ENCODE measurements at places on chromosomes 4 and X.

DNA sequence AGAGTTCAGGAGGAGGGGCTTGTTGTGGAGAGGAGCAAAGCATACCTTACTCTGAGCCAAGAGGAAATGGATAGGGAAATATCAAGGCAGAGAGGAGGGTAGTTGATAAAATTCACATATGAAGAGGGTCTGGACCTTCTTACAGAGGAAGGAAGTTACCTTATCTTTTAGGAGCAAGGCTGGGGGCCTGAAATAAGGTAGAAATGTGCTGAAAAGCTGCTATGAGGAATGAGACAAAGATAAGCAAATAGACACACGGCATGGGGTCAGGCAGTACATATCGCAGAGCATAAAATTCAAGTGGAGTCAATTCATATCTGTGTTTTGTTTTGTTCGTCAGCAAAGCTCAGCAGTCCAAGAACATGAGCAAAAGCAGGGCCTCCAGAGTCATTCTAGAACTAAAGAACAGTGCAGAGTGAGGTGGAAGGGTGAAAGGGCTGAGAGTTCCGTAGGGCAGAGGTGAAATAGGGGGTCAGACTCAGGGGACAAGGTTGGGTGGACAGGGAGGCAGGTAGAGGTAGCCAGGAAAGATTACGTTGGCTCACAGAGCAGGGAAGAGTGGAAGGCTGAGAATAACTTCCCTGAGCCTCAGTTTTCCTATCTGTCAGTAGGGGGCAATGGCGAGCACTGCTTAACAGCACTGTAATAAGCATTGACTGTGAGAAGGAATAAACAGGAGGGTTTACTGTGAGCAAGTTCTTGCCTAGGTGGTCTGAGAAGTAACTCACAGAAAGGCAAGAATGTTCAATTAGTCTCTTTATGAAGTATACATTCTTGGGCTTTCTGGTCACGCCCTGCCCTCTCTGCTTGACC is 9.2 kb downstream of the VSIG4 start:
- DNase-seq = no peak

- DNase-seq = no peak
Measured at GRCh38 chr4:108272561-108272960, 103.8 kb upstream of the LEF1 start.

DNA sequence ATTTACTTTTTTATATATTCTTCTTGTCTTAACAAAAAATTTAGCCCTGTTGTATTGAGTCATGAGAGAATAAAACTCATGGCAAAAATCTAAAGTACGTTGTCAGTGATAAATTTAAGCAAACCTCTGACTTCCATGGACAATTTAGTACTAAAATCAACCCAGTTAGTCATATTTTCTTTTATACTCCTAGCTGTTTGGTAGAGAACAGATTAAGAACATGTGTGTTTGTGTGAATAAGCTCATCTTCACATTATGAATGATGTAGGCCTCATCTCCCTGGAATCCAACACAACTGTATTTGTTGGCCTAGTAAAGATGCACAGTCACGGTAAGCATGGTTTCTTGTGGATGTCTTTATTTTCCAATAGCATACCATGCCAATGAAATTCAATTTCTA is 40.8 kb upstream of the FAM47B start:
- no peak for DNase-seq

DNA sequence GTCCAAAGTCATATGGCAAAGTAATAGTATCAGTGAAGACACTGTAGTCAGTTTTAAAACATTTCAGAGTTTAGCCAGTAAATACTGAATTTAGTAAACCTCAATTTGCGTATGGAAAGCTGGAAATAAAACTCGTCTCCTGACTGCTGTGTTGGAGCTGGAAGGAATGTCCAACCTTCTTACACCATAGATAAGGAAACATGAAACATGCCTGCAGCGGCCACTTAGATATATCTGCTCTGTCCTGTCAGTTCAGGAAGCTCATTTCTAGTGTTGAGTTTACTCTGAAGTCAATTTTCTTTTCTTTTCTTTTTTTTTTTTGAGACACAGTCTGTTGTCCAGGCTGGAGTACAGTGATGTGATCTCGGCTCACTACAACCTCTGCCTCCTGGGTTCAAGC is 21.2 kb downstream of the ARHGAP10 start:
- DNase-seq = no peak

DNA sequence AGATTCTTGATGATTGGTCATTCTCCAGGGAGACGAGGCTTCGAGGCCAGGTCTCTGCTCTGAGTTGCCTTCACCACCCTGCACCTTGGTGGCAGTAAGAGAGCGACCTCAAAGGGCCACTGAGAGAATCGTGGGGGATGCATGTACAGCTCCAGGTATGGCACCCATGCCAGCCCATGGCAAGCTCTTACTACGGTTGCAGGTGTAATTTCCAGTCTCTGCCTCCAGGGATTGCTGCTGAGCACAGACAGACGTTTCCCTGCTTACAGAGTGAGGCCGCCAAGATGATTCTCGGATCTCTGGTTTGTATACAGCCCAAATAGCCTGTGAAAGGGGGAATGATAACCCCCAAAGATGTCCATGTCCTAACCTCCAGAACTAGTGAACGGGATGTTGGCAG is 16.3 kb upstream of the DRD5 start:
- DNase-seq = no peak

DNA sequence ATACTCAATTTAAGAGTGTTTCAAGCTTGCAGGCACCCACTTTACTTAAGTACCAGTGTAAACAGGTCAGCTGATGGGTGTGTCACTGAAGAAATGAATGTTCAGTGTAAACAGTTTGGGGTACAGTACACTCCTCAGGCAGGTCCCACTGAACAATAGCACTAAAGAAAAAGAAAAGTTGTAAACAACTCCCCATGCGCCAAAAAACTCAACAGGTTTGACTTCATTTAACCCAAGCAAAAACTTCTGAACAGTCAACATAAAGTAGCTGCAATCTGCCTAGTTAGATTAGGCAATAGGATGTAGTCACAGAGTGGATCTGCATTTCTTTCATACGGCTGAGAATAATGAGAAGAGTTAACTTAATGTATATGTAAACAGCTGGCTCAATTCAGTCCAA is 93.2 kb downstream of the FAM13A start:
- DNase-seq = no peak

GRCh38 chr4:104743215-104743653 is 248.5 kb upstream of the CXXC4 start:
- DNase-seq = no peak

DNA sequence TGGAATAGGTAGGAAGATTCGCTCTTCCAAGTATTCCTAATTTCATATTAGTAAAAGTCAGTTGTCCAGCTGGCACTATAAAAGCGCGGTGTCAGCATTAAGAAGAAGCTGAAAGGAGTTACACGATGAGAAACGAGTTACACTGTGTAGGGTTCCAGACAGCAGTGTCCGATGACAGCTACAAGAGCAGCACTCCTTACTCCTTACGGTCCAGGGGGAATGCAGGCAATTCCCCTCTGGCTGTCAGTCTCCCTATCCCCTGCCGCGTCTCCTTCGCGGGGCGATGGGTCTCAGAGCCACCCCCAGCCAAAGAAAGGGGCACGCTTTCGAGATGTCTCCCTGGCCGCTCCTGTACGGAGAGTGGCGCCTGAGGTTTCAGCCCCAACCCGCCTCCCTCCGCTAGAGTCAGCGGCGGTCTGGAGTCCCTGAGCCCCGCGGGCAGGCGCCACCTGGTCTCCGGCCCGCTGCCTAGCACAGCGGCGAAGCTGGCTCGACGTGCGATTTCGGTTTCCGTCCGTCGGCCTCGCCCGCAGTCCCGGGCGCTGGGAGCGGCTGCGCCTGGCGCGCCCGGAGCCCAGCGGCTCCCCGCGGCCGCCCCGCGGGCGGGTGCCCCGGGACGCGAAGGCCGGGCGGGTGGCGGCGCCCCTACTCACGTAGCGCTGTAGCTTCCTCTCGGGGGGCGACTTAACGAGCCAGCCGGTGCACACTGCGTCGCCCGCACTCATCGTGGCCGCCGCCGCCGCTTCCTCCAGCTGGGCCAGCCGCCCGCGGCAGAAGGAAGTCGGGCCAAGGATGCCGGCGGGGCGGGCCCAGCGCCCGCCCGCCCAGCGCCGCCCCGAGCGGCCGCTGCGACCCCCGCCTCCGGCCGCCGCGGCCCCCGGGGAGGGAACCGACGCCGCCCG is at the start of gene GAB3:
GAB3 (minus strand) TSS at position 777 of the 902 bp plus-strand sequence; CDS start at position 725, 52 bp downstream.
- DNase-seq = no peak

DNA sequence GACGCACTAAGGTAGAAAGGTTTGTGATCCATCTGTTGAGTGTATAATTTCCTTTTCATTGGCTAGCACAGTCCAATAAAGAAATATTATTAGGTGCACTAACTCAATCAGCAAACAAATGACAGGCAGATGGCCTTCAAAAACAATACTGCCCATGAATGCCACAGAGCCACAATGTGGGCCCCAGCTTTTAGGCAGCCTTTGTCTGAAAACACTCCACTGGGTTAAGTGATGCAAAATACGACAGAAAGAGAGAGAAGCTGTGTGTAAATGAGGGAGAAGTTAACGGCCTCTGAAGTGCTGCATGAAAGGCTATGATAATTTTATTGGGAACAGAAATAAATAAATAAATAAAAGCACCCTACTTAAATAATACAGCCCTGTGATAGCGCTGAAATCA is 274.6 kb downstream of the NKX6-1 start:
- no peak for DNase-seq

DNA sequence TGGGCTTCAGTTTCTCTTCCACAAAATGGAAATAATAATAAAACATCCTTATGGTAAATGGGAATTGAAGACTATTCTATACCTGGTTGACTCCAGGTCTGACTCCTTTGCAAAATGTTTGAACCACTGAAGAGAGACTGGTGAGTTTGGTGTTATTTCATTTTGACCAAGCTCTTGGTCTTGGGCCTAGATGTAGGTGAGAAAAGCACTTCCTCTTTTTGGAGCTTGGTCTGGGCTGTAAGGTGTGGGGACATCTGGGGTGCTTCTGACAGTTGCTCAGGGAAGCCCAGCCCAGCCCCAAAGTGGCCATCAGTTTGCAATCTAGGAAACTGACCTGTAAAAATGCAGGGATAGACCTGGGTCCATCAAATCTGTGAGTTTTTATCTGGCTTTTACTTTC is 26.8 kb upstream of the SOD3 start:
- DNase-seq = no peak

GRCh38 chrX:111360839-111361238 is 51.2 kb downstream of the DCX start:
- DNase-seq = no peak

- no peak for DNase-seq
Measured at GRCh38 chr4:175787546-175787945, 24.5 kb downstream of the GPM6A start.

- no peak for DNase-seq
Measured at GRCh38 chr4:145279122-145279960, 99.0 kb upstream of the OTUD4 start.

All from T-helper 22 cell (primary cell).